ENCODE measurements at places on chromosomes 12 and 14. TPM values are rescaled to one million over a fixed set of nuclear protein-coding genes. Genes with fewer than 3 reads are reported as not detected.

DNA sequence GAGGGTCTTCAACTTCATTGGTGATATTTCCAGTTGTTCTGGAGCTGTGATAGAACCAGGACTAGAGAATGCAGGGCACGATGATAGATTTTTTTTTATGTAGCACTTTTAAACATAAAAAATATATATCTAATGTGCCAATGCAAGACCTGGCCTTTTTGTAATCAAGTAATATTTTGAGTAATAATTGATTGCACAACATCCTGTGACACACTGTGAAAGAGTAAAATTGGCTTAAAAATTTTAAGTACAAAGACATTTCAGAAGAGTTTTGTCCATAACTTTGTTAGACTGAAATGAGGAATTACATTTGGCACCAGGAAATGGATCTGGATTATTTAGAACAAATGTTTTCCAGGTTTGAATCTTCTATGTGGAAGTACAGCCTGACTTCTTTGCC lies 22.1 kb downstream of the PRKCH start:
- DNase-seq = no peak

DNA sequence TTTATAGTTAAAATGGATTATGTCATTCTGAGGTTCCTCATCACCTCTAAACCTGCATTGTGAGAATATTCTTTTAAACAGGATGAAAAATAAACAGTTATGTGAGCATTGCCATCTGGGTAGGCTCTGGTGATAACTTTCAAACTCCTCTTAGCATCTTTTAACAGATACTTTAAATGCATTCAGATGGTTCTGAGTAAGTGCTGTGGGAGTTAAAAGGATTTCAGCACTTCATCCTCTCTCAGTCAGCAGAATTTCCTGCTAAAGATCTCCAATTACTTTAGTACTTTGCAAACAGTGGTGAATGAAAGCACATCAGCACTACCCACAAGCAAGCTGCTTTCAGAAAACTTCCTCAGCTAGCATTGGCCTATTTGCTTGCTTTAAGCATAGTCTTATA lies 59.3 kb upstream of the TMTC1 start:
- DNase-seq = no peak

TULP3 gene
- 18.2 TPM for total RNA-seq

OVCH1 gene
- not detected for total RNA-seq

GRCh38 chr12:64780531-64781279 lies 21.5 kb upstream of the GNS start:
- DNase-seq = peak; percentile 11
